ENCODE measurements at places on chromosomes 4 and X. TPM values are rescaled to one million over a fixed set of nuclear protein-coding genes. Genes with fewer than 3 reads are reported as not detected.
A peak's percentile ranks its signal among the peaks of the same experiment; 100 is the strongest.

DNA sequence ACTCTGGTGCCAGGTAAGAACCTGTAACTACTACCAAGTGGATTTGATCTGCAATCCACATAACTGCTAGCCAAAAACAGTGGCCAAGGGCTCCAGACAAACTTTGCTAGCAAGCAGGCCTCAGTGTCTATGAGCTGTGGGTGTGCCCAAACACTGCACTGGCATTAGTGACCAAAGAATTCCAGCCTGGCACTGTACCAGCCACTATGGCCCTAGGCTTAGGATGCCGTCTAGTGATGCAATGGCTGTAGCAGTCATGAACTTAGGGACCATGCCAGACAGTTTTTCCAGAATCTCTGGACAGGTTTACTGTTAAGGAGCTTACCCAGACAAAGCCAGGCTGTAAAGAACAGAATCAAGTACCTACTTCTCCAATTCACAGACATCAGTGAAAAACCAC lies 33.7 kb upstream of the PRR27 start:
- H3K27ac ChIP-seq = no peak overlapping the region
- no peaks in the 10 kb centered on the region for H3K36me3 ChIP-seq
- no peaks in the 10 kb centered on the region for H3K4me1 ChIP-seq
- H3K27me3 ChIP-seq = no peaks in the 10 kb centered on the region

DNA sequence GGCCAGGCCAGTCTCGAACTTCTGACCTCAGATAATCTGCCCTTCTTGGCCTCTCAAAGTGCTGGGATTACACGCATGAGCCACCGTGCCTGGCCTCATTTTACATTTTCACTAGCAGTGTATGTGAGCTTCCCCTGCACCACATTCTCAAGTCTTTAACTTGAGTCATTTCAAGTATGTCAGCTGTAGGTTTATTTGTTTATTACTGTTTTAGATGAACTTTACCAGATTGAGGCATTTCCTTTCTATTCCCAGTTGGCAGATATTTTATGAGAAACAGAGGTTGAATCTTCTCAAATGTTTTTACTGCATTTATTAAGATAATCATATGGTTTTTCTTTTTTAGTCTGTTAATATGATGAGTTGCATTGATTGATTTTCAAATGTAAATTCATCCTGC lies 114.6 kb upstream of the SH3RF1 start:
- no peaks in the 10 kb centered on the region for H3K36me3 ChIP-seq
- no peaks in the 10 kb centered on the region for H3K27me3 ChIP-seq
- H3K4me3 ChIP-seq = no peak overlapping the region
- no peak overlapping the region for H3K27ac ChIP-seq
- DNase-seq = no peak

DNA sequence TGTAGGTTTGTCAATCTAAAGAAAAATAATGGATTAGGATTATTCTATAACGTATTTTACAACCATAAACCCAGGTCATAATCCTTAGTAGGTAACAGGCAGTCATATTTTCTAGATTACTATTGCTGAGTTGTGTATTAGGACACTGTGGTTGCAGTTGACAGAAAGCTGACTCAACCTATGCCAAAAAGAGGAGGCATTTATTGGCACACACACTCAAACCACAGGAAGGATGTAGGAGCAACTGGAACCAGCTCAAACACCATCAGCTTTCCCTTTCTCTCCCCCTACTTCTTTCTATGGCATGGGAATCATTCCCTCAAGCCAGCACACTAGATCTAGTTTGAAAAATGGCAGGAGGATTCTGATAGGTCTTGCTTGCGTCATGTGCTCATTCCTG lies 136.4 kb upstream of the FAM9C start:
- no peaks in the 10 kb centered on the region for H3K27me3 ChIP-seq
- H3K4me3 ChIP-seq = no peak overlapping the region
- DNase-seq = no peak
- H3K36me3 ChIP-seq = no peaks in the 10 kb centered on the region

DNA sequence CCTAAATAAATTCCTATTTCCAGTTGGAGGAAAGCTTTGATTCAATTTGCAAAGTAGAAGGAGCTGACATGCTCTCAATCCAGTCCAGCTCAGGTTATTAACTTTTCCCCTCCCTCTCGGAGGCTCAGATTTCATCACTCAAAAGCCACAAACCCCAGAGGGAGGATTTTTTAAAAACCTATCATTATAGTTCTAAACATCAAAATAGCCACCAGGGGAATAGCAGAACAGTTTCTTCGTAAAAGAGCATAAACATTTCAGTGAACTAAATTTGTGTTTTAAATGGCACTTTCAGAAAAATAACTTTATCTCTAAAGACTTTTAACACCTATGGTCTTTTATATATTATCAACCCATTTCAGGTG lies 8.8 kb downstream of the GPRIN3 start:
- no peaks in the 10 kb centered on the region for H3K27me3 ChIP-seq
- no peaks in the 10 kb centered on the region for H3K36me3 ChIP-seq
- no peak for DNase-seq
- H3K4me3 ChIP-seq = no peak overlapping the region
- H3K4me1 ChIP-seq = no peaks in the 10 kb centered on the region

DNA sequence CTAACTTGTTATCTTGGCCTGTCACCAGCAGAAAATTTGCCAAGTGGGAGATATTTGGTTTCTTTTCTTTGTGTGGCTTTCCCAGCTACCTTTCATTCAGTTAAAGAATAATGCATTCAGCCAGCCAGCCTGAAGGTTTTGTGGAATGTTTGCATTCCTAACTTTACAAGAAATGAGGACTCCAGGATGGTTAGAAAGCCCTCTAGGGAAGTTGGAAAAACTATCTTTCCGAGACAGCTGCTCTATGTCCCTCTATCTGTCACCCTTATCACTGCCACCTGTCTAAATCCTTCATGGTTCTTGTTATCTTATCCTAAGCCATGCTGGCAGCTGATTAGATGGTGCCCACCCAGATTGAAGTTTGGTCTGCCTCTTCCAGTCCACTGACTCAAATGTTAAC lies 384.2 kb downstream of the SH3BGRL start:
- DNase-seq = no peak
- no peaks in the 10 kb centered on the region for H3K27me3 ChIP-seq
- H3K4me3 ChIP-seq = no peak overlapping the region
- H3K36me3 ChIP-seq = no peaks in the 10 kb centered on the region
- H3K27ac ChIP-seq = no peak overlapping the region
- H3K4me1 ChIP-seq = no peaks in the 10 kb centered on the region

DNA sequence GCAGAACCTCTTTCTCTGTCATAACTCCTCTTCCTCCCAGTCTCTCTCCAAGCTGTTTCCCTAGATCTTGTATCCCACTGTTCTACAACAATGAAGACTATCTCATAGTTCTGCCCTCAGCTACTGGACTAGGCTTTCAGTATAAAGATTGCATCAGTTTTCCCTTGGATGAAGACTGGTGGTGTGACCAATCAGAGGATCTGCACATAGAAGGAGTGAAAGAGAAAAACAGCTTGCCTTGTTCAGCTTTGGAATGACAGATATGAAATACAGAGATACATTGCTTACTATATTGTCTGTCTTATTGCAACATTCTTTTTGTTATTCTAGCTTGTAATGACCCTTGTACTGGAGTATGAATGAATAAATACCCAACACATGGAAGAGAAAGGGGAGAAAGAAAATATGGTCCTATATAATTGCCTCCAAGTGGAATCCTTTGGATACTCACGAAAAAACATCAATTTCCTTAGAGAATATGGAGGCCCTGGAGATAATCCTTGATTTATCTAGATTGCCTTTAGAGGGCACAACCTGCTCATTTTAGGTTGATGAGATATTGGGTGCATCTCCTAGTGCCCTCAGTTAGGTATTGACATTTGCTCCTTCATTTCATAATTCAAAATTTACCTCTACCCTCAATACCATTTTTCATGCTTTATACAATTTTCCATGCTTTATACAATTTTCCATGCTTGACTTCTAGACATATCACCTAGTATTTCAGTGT lies 395.8 kb downstream of the NAF1 start:
- H3K27ac ChIP-seq = no peak overlapping the region
- no peak for DNase-seq
- no peaks in the 10 kb centered on the region for H3K27me3 ChIP-seq

DNA sequence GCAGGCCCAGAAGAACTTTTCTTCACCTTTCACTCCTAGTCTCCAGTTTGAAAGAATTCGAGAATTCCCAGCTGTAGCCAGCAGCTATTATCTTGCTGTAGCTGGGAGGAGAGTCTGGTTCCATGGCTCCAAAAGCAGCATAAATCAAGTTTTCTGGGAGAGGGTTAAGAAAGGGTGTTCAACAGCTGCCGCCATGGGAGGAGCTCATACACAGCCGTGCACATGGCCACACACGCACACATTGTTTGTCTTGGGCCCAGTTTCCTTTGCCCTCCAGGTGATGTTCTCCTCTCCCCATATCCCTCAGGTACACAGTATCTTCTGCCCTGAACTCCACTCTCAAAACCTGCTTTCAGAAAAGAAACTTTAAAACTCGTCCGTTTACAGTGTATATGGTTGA lies 4.1 kb upstream of the GPC3 start:
- H3K36me3 ChIP-seq = no peaks in the 10 kb centered on the region
- no peak overlapping the region for H3K27ac ChIP-seq
- DNase-seq = no peak
- no peaks in the 10 kb centered on the region for H3K4me1 ChIP-seq
- no peaks in the 10 kb centered on the region for H3K27me3 ChIP-seq

DNA sequence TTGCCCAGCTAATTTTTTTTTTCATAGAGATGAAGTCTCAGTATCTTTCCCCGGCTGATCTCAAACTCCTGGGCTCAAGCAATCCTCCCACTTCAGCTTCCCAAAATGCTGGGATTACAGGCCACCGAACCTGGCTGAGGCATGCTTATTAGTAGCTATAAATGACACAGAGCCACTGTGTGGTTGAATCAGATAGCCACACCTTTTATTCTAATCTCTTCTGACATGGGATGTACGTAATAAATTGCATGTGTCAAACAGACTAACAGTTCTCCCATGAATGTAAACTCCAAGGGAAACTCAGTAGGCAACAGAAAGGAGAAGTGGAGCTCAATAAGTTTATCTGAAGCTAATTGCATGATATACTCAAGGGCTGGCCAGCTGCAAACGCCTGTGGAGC lies 139.8 kb upstream of the VCX3A start:
- no peaks in the 10 kb centered on the region for H3K36me3 ChIP-seq
- no peak overlapping the region for H3K27ac ChIP-seq
- H3K4me3 ChIP-seq = no peak overlapping the region
- no peaks in the 10 kb centered on the region for H3K4me1 ChIP-seq
- no peak for DNase-seq
- H3K27me3 ChIP-seq = no peaks in the 10 kb centered on the region

DNA sequence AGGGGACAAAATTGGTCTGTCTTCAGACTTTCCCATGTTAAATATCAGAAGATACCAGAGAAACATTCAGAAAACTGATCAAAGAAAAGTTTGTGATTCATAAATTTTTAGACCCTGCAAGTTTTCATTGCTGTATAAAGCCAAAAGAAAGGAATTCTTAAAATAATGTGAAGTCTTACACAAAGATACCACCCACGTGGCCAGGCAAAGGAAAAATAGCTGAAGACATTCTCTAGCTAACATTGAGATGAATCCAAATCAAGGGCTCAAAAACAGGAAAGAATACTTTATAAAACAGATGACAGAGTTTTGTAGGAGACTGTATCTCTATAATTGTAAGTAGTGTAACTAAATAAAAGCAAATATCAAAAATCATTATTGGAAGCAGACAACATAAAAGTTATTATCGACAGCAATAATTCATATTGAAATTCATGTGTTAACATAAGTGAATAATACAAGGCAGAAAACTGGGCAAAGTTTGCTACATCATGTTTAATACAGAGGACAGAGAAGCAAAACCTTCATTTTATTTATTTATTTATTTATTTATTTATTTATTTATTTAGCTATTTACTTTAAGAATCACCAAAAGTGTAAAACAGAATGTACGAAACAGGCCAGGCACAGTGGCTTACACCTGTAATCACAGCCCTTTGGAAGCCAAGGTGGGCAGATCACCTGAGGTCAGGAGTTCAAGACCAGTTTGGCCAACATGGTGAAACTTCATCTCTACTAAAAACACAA lies 204.6 kb upstream of the SLIT2 start:
- H3K36me3 ChIP-seq = no peaks in the 10 kb centered on the region
- no peak overlapping the region for H3K27ac ChIP-seq
- H3K4me1 ChIP-seq = no peaks in the 10 kb centered on the region
- no peak for DNase-seq
- no peaks in the 10 kb centered on the region for H3K27me3 ChIP-seq
- H3K4me3 ChIP-seq = no peak overlapping the region

- H3K4me3 ChIP-seq = no peak overlapping the region
- peak overlapping the region; percentile 56 for H3K27ac ChIP-seq
- H3K4me1 ChIP-seq = no peaks in the 10 kb centered on the region
- no peaks in the 10 kb centered on the region for H3K27me3 ChIP-seq
Observed at GRCh38 chr4:81634165-81634564, 162.5 kb upstream of the RASGEF1B start.

DNA sequence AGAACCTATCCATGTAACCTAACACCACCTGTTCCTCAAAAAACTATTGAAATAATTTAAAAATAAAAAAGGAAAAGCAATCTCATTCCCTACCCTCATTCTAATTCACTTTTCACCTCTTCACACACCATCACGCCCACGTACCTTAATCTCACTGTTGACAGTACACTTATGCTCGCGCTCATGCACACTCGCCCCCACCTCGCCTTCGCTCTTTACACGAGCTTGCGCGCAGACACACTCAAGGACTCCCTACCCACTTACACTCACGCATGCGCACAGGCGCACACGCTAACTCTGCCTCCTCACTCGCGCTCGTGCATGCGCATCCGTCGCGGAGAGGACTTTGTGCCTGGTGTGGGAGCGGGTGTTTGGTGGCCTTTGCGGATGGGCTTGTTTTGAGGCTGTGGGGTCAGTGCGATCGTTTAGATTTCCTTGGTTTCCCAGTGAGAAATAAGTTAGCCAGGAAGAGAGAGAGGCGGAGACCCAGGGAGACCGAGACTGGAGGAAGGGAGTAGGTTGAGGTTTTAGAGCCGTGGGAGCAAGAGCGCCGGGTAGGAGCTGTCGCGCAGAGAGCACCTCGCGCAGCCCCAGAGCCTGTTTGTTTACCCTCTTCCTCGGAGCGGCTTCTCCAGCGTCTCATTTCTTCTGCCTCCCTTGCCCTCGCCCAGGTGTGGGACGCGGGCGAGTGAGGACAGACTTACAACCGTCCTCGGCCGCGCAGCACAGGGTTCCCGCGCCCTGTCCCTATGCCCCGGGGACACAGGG lies 8.1 kb upstream of the GSX2 start:
- peaks cover 7% of the 10 kb centered on the region for H3K27me3 ChIP-seq
- peak overlapping the region; percentile 38 for H3K4me3 ChIP-seq
- H3K4me1 ChIP-seq = peaks cover 12% of the 10 kb centered on the region
- no peak for DNase-seq

- DNase-seq = no peak
- no peak overlapping the region for H3K4me3 ChIP-seq
- no peaks in the 10 kb centered on the region for H3K36me3 ChIP-seq
- no peak overlapping the region for H3K27ac ChIP-seq
- H3K4me1 ChIP-seq = no peaks in the 10 kb centered on the region
Observed at GRCh38 chr4:118307643-118308042, 45.2 kb downstream of the PRSS12 start.

- no peak for DNase-seq
- no peaks in the 10 kb centered on the region for H3K27me3 ChIP-seq
- H3K4me3 ChIP-seq = no peak overlapping the region
- no peaks in the 10 kb centered on the region for H3K4me1 ChIP-seq
- no peak overlapping the region for H3K27ac ChIP-seq
Observed at GRCh38 chr4:78423790-78424189, 127.8 kb upstream of the ANXA3 start.

RTL5 gene
- 3.6 TPM for total RNA-seq

MSL3 gene
- total RNA-seq = 29.6 TPM

RAB33A gene
- total RNA-seq = not detected

ASMT gene
- not detected for total RNA-seq

COL4A6 gene
- 6.5 TPM for total RNA-seq

ARHGEF6 gene
- 10.5 TPM for total RNA-seq

PLAC1 gene
- not detected for total RNA-seq

SLC25A43 gene
- total RNA-seq = 32.9 TPM

LDB2 gene
- 3.9 TPM for total RNA-seq

Data from esophagus squamous epithelium (tissue), 5 donors.